Foreskin melanocyte (primary cell): ENCODE measurements at places on chromosomes 2 and 18.

DNA sequence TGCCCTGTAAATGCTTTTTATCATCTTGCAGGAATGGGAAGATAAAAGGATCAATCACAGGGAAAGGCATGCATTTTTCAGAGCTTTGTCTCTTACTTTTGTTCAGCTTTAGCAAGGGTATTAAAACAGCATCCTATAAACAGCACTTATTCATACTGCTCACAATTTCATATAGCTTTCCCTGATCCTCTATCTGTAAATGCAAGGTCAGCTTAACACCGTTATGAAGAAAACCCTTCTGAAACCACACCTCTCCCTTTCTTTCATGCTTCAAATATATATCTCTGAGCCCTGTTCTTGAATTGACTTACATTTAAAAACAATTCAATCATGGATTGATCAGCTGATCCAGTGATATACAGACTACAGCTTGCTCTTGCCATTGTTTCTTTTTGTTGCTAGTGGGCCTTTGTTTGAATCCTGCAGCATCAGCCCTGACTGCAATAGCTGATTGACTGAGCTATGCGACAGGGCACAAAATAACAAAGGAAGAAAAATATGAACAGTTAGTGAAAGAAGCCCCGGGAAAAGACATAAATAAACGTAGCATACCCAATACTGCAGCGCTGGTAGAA is 795.5 kb upstream of the CDH2 start:
- no peak for DNase-seq

DNA sequence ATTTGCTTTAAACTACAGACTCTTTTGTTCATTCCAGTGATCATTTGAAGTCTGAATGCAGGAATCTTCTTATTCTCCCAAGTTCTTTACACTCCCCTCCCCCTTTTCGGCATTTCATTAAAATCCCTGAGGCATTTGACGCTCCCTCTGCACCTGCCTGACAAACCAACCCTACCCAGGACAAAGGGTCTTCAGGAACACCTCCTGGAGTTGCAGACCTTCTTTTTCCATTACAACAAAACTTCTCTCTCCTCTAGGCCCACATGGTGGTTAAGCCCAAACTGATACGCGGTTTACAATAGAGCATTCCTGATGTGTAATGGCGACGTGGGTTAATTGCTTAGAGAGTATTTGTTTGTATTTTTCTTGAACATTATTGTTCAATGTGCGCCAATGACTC is 367.4 kb downstream of the FBXO15 start:
- DNase-seq: no peak

- no peak for DNase-seq
Observed at GRCh38 chr2:39464864-39465263, 27.8 kb upstream of the MAP4K3 start.

GRCh38 chr2:81505586-81505985 is 1201.0 kb upstream of the LRRTM1 start:
- no peak for DNase-seq

DNA sequence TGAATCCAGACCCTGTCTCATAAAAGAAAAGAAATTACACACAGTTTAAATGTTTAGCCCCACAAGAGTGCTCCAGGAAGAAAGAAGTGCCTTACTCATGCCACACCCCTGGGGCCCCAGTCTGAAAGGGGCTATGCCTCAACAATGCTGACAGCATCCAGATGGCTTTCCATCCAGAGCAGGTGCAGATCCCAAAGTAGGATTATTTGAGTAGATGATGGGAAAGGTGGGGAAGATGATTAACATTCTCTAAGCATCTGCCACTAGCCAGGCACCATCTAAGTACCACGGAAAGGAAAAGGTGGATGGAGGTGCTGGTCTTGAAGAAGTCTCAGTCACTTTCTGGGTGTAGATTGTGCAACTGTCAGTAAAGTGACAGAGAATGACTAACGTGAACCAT is 16.3 kb downstream of the DPYSL5 start:
- no peak for DNase-seq

DNA sequence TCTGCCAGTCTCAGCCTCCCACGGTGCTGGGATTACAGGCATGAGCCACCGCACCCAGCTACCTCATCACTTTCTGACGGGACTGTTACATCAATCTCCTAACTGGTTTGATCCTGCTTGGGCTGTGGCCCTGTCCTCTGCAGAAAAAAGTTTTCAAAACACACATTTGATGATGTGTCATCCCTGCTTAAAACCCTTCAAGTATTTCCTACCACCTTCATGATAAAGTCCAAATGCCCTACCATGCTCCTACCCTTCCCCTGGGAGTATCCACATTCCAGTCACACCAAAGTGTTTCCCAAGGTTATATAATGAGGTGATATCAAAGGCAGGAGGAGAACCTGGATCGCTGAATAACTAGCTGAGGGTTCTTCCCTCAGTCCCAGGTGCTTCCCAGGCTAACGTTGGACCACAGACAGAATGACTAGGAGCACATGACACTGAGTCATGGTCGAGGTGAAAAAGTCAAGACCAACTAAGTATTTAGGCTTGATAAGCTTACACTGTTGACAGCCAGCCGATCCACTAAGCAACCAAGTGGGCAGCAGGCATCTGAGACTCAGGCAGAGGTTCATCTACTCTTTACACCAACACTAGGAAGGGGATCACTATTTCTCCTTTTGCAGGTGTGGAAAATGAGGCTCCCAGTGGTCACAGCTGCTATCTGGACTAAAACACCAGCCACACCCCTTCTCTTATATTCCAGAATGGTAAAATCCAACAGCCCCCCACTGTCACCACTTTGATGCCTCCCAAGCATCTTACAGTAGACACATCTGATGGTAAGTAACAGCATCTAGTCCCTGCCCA is 31.8 kb downstream of the CYRIA start:
- no peak for DNase-seq

- no peak for DNase-seq
Observed at GRCh38 chr2:212015588-212015987, 523.0 kb downstream of the ERBB4 start.

DNA sequence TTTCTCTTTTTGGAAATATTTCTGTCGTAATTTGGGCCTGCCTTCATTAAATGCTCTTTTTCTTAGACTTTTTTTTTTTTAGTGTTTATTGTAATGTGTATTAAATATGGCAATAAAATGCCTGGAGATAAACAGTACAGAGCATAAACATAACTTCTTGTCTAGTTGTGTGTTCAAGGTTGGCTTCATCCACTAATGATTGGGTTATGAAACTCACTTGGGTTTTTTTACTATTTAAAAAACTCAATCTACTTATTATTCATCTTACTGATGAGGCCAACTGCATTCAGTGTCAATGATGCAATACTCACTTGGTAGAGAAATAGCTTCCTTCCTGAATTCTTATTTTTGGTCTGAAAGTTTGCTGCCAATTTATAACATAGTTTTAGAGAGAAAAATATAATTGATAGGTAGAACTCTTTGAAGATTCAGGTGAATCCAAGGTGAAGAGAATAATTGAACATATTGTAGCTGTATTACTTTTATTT is 144.2 kb upstream of the NABP1 start:
- no peak for DNase-seq

DNA sequence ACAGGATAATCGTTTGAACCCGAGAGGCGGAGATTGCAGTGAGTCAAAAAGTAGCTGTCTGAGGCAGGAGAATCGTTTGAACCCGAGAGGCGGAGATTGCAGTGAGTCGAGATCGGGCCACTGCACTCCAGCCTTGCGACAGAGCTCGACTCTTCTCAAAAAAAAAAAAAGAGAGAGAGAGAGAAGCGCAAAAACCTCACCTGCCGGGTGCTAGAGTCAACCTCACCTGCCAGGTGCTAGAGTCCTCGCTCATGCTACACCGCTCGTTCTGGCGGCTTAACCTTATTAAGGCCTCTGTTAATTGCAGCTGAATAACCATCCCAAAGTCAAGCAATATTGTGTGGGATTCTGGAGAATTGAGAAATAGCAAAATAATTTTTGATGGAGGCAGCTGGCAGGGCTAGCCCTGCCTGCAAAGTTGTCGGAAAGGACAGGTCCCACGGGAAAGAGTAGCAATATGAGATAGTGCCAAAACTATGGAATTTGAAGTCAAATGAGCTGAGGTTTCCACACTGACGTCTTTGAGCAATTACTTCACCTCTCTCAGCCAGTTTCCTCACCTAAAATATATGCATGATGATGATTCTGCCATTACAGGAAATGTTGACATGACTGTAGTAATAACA is 644 bp upstream of the DYM start:
- DNase-seq: no peak

DNA sequence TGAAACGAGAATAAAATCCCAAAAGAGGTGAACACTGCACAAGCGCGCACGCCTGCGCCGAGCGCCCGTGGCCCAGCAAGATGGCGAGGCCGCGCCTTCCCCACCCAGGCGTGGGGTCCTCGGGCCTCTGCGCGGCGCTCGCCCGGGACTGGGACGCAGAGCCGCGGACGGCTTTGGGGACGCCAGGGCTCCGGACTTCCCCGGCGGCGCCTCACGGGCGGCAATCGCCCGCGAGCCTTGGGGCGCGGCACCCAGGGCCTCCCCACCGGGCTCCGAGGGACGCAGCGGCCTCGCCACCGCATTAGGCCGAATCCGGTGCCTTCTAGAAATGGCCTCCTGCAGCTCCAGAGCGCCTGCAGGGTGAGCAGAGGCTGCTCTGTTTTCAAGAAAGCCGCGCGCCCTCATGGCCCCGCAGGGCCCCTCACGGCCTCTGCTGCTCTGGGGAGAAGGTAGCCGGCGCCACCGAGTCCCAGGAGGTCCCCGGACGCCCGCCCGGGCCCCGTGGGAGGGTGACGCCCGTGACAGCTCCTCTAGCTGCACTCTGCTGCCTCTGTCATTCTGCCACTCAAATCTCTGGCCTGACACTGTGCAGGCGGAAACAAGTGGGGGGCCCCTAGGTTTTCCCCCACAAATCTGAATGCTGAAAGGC is 35.9 kb upstream of the POMC start:
- no peak for DNase-seq

DNA sequence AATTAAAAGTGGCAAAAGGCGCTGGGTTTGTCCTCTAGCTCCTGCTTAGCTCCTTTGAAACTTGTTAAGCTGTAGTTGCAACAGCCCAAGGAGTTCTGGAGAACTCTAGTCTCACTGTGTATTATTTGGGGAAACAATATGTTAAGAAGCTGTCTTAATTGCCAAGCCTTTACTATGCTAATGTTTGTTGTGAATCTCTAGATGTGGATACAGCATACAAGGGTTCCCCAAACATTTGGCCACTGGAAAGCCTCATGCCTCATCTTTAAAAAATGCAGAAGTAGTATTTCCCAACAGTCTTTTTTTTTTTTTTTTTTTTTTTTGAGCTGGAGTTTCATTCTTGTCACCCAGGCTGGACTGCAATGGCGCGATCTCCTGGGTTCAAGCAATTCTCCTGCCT is 236.7 kb downstream of the PRKCE start:
- no peak for DNase-seq

GRCh38 chr2:179268277-179268925 is 3.8 kb upstream of the SESTD1 start:
- DNase-seq: peak; percentile 32

DNA sequence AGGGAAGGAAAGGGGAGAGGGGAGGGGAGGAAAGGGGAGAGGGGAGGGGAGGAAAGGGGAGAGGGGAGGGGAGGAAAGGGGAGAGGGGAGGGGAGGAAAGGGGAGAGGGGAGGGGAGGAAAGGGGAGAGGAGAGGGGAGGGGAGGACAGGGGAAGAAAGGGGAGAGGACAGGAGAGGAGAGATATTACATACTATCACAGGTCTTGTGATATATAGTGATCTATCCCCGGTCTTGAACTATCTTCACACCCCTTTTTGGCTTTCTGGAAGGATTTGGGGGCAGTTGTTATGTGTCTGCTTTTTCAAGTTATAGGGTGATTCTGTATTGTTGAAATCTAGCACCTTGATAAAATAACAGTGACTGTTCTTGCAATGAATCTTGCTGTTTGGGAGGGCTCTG is 92.1 kb upstream of the ID2 start:
- DNase-seq: no peak

GRCh38 chr2:155841442-155841841 is 491.1 kb downstream of the NR4A2 start:
- peak; percentile 49 for DNase-seq

DNA sequence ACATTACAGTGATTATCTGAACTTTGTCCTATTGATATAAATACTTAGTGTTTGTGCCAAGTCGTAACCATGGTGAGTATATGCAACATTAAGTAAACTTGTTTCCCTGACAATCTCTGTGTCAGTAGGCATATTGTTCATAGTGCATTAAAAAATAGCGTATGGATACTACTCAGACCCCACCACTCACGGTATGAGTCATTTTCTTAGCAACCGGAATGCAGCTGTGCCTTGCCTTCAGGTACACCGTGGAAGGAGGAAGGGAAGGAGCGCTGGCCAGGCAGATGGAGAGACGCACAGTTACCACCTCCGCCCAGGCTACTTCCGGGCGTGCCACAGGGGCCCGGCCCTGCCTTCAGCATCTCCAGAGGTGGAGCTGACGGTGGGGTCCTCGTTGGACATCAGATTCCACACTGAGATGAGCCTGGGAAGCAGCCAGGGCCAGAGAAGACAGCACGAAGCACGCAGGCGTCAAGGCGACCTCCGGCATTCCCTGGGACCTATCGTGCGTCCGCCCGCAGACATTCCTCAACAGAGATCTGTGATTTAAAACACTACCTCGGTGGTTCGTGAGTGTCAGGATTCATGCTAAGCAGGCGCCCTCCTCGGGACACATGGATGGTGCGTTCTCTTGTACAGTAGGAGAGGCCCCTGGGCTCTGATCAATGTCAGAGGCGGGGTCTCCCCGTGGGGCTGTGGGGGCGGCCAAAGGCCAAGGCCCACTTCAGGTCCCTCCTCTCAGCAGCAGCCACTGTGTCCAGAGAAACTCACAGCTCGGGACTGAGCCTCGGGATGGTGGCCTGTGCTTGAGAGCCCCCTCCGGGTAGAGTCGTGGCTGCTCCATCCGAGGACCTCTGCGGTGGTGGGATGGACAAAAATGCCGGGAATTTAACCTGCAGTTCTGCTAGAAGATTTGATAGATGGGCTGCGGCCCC is 82.2 kb upstream of the HDAC4 start:
- DNase-seq: peak; percentile 19

DNA sequence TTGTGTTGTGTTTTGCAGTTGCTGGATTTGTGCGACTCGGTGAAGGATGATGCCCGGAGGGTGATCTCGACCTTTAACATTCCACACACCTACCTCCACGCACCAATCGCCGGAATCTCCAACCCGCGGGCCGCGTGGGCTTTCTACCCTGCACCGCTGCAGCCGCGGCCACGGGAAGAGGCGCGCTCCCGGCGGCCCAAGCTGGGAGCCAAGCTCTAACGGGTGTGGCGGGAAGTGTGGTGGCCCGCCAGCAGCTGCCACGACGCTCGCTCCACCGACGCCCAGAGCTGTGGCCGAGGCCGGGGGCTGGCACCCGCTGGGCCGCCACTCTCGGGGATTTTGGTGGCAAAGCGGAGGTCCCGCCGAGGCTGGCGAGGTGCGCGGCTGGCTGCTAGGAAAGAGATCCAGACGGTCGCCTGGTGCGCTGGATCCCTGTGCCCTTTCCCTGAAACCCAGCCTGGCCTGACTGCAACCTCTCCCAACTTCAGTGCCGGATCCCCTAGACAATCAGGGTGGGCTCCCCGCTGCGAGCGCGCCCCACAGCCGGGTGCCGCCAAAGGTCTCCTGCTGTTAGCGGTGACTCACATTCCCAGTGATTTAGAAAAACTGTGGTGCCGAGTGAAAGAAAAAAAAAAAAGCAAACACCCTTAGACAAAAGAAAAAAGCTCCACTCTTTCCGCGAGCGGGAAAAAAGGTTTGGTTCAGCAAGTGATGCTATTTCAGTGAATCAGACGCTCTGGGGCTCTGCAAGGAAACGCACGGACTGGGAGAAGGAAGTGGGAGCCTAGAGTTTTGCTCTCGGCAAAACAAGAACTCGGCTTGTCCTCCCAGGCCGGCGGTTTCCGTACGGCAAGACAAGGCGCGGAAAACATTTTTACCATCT is 2.9 kb upstream of the BCL2L11 start:
- DNase-seq: peak; percentile 51

GRCh38 chr2:30139131-30139870 is 7.5 kb upstream of the YPEL5 start:
- no peak for DNase-seq
